Stimulated activated CD4-positive, alpha-beta T cell treated with anti-CD3 and anti-CD28 coated beads, TNF-alpha, amount 100 ng/mL, for 24 hours (primary cell): ENCODE measurements at places on chromosomes 12 and 14.

- no peak for DNase-seq
Observed at GRCh38 chr14:91154851-91155625, 41.2 kb downstream of the DGLUCY start.

DNA sequence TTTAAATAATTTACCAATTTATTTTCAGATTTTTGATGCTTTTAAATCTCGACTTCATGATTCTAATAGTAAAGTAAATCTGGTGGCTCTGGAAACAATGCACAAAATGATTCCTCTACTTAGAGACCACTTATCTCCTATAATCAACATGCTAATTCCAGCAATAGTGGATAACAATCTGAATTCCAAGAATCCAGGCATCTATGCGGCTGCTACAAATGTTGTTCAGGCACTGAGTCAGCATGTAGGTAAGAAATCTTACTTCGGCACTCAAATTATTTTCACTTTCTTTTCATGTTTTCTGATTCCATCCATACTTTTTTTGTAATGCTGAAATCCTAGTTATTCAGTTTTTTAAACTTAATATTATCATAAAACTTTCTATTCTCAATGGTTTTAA, 15.5 kb upstream of the PRPF39 start:
- DNase-seq = no peak

DNA sequence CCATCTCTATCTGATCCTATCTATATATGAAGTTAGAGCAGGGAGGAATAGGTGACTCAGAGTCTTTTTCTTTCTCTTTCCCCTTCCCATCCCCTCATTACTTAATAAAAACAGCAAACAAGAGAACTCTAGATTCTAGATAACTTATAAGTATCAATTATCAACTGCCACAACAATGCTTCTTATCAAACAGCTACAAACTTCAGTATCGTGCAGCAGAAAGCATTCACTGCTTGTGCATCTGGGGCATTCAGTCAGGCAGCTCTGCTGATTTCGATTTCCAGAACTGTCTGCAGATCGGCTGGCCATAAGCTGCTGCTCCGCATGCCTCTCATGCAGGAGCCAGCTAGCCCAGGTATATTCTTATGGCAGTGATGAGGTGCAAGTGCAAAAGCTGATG, 19.4 kb downstream of the A2ML1 start:
- DNase-seq = no peak

- no peak for DNase-seq
Observed at GRCh38 chr14:74038020-74038859, 19.1 kb downstream of the BBOF1 start.

DNA sequence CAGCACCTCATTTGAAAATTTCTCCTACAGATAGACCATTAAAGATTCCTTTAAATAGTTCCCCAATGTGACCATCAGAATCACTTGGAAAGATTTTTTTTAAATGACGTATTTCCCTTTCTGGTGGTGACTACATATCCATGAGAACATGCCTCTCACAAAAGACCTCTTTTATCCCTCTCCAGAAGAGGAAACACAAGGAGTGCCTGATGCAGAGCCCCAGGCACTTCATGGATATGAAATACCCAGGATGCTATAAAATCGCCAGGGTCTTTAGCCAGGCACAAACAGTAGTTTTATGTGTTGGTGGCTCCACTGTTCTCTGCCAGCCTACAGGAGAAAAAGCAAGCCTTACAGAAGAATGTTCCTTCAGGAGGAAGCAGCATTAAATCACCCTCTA, 97.1 kb downstream of the ETNK1 start:
- DNase-seq = no peak

DNA sequence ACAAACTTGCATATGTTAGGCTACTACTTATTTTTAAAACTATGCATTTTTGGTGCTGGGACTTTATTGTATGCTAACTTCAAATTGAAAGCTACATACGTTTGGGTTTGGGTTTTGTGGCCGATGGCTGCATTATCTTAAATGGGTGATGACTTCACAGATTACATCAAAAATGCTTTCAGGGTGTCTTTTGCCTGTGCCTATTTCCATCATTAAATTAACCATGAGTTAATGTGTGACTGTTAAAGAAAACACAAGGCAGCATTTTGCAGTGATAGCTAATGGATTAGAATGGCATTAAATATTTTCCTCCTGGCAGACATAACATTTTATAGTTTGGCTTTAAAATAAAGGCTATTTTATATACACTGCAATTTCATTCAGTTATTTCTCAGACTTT, 352.3 kb downstream of the EGLN3 start:
- DNase-seq = no peak

GRCh38 chr14:58747181-58747580, 109.4 kb downstream of the DACT1 start:
- DNase-seq = no peak

- no peak for DNase-seq
Observed at GRCh38 chr12:93813186-93813585, 136.0 kb downstream of the CRADD start.

DNA sequence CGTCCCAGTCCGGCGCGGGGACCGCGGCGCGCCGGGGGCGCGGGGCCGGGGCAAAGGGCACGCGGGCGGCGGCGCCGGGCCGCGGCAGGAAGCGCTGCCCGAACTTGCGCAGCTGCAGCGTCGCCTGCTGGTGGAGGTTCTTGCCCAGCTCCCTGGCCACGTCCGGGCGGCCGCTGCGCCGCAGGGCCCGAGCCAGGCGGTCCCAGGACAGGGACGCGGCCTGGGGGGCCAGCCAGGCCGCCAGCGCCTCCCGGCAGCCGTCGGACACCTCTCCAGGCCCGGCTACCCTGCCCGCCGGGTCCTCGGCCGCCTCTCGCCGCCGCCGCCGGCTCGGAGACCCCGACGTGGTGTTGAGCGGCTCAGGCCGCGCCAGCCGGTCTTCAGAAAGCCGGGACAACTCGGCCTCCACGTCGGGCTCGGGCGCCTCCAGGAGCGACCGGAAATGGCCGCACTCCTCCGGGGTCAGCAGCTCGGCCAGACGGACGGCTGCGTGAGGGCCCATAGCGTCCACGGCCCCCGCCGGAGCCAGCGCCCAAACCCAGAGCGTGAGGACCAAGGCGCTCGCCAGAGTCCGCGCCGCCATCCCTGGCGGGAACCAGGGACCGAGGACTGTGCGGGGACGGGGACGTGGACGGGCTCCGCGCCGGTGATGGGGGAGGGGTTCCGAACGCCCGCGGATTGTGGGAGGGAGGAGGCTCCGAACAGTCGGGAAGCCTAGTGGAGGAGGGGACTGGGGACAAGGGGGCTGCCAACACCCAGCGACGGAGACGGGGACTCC, 34.0 kb downstream of the FIGNL2 start:
- peak; percentile 65 for DNase-seq

GRCh38 chr14:33515441-33515840, 435.4 kb downstream of the EGLN3 start:
- DNase-seq = no peak

- DNase-seq = no peak
Observed at GRCh38 chr12:66482351-66483203, 180.3 kb downstream of the HELB start.

- no peak for DNase-seq
Observed at GRCh38 chr12:106602076-106602475, 19.3 kb downstream of the RFX4 start.

DNA sequence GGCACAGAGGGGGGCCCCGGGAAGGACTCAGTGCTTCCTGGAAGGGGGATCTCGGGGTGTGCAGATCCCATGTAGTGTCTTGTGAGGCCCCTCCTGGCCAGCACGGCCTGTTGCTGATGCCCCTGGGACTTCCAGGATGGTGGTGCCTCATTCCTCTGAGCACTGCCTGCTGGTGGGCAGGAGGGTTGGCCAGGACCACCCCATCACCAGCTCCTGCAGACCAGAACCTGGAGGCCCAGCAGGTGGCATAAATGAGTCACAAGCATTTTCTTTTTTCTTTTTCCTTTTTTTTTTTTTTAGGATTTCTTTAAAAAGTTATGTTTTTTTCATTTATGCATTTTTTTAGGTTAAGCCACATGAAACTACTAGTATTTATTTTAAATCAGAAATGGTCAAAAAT, 8.0 kb downstream of the MMP17 start:
- DNase-seq = no peak

DNA sequence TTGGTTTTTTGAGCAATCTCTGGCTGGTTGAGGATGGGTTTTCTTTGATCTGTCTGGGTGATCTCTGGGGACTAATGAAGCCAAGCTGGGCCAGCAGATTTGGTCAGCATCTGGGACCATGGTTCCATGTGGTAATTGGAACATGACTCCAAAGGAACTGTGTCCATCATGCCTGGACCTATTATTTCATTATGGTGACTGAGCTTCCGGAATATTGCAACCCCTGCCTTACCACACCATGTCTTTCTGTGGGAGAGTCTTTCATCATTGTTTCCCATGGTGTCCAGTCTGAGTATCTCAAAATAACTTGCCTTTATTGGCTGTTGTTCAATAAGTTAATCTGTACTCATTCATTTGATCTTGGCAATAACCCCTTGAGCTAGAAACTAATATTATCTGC, 624.9 kb upstream of the TBX3 start:
- DNase-seq = no peak

DNA sequence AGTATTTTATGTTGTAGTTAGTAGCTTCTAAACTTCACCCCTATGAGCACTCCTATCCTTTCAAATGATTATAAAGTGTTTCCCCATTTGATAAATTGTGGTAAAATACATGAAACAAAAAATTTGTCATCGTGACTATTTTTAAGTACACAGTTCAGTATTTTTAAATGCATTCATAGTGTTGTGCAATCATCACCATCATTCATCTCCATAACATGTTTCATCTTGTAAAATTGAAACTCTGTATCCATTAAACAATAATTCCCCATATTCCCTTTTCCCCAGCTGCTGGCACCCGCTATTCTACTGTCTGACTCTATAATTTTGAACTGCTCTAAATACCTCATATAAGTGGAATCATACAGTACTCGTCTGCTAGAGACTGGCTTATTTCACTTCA, 52.5 kb downstream of the ATP23 start:
- no peak for DNase-seq

DNA sequence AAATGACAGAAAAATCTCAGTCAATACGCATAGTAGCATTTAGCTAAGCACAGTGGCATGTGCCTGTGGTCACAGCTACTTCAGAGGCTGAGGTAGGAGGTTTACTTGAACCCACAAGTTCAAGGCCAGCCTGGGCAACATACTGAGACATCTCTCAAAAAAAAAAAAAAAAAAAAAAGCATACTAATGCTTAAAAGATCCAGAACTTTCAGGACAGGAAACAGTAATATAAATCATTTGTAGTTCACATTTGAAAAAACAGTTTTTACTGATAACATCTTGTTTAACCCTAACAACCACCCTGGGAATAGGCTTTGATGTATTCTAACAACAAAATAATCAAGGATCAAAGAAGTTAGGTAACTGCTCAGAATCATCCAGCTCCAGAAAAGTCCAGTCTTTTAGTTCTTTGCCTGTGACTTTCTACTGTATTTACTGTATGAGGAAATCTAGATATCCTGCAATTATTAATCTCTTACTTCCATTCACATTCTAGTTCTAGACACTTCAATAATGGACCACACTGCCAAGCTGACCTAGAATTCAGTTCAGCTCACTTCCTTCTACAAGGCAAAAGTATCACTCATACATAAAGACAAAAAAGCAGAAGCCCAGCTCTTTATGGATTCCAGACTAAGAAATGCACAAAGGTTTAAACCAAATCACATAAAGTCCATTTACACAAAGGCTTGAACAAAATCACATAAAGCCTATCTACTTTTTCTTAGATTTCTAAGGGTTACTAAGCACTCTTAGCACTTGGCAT, 28.5 kb downstream of the PAWR start:
- DNase-seq = no peak

GRCh38 chr12:97323154-97323553, 139.4 kb upstream of the RMST start:
- no peak for DNase-seq

DNA sequence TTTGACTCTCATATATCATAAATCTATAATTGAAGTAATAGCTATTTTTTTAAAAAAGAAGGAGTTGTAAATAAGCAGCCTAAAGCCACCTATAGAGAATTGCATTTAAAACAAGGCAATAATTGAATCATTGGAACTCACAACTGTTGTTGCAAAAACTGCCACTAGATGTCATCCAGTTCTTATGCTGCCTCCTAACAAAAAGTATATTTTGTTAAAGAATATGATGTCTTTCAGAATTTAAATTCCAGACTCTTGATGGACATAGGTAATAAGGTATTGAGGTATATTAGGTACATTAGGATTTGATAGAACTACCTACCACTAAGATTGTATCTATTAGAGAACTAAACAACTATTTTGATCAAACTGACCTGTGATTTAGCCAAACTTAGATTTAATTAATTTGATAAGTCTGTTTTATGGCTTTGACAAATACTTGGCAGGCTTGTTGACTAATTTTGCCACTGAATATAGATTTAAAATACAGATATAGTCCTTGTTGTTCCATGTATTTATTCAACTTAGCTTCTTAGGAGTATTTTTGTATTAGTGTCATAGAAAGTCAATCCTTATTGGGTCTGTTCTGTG, 401.4 kb downstream of the RPL10L start:
- no peak for DNase-seq

- DNase-seq = no peak
Observed at GRCh38 chr12:3092764-3093163, 15.6 kb downstream of the TSPAN9 start.

GRCh38 chr12:22283508-22283907, 51.0 kb downstream of the ST8SIA1 start:
- no peak for DNase-seq

DNA sequence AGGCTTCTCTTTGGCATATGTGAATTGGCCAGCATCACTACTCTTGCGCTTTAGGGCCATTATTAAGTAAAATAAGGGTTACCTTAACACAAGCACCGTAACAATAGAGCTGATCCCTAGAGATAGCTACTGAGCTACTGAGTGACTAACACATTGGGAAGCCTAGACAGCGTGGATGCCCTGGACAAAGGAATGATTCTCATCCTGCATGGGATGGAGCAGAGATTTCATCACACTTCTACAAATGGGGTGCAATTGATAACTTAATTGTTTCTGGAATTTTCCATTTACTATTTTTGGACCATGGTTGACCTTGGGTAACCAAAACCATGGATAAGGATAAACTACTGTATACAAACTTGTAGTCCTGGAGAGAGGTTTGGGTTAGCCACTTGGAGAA, 57.1 kb downstream of the FBXO34 start:
- no peak for DNase-seq

- no peak for DNase-seq
Observed at GRCh38 chr12:601976-602699, 61.1 kb downstream of the NINJ2 start.

DNA sequence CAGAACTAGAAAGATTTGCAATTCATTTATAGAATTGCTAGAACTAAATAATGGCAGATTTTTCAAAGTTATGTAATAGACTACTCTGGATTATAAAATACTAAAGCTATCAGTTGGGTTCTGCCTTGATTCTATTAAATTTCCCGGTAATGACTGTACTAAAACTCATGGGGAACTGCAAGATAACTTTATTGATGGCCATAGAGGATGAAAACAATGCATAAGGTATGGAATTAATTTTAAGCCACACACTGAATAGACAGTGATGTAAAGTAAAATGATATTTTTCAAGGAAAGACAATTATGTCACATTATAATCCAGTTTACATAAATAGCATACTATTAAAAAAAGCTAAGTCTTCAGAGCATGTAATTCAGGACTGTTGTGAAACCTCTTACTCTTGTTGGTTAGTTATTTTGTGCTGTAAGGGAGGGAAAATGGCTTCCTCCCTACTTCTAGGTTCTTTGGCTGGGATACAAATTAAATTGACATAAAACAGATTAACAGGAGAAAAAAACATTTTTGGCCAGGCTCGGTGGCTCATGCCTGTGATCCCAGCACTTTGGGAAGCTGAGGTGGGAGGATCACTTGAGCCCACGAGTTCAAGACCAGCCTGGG, 134.4 kb upstream of the AMIGO2 start:
- no peak for DNase-seq

GRCh38 chr12:53258541-53259539, 9.3 kb upstream of the ESPL1 start:
- DNase-seq = no peak
